ENCODE measurements at places on chromosomes 5 and 9.

- no peak for DNase-seq
Measured at GRCh38 chr9:124496075-124496449, 11.1 kb downstream of the NR5A1 start.

GRCh38 chr5:95730730-95731570, at the start of gene RHOBTB3:
RHOBTB3 (plus strand) TSS chr5:95731336; CDS start chr5:95731683, 347 bp downstream.
- no peak for DNase-seq

- no peak for DNase-seq
Measured at GRCh38 chr9:135181336-135181735, 93.9 kb downstream of the OLFM1 start.

- no peak for DNase-seq
Measured at GRCh38 chr9:18245911-18246310, 228.0 kb upstream of the ADAMTSL1 start.

DNA sequence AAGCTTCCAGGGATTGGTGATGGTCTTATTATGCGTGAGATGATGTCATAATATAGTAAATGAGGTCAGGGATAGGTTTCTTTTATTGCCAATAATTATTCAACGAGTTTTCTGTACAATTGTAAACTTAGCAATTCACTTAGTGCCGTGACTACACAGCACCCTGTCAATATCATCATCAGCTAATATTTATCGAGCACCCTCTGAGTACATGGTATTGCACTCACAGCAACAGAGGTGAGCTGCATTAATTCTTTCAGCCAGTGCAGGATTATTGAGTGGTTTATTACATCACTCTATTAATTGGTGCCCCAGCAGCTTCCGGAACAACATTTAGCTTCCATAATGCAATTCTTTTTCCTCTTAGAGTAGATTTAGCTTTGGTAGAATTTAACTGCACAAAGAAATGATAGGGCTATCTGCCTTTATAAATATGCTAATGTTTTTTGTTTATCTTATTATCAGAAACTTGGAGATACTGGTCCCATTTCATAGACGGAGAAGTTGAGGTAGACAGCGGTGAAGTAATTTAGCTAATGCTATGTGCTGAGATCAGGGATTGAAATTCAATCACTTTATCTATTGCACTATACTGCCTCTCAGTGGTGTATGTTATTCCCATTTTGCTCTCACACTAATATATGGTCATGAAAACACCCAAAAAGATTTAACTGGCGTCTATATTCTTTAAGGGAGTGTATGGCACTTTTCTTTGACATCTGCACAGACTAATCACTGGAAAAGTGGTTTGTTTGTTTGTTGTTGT, 726.1 kb upstream of the WWC1 start:
- DNase-seq: no peak

DNA sequence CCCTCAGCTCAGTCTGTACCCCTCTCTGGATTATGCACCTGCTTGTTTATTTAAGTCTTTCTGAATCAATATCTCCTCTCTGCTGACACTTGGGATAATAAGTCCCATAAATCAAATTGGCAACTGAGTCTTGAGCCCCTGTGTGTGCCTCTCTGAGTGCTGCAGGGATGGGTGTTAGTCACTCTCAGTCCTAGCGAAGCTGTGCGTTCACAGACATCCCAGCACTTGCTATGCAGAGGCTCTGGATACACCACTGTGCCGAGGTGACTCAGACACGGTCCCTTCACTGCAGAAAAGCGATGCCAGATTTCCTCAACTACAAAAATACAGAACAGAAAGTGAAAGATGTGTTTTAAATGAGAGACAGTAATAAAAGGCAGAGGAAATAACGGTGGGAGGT, 4.1 kb upstream of the KCNMB1 start:
- DNase-seq: no peak

DNA sequence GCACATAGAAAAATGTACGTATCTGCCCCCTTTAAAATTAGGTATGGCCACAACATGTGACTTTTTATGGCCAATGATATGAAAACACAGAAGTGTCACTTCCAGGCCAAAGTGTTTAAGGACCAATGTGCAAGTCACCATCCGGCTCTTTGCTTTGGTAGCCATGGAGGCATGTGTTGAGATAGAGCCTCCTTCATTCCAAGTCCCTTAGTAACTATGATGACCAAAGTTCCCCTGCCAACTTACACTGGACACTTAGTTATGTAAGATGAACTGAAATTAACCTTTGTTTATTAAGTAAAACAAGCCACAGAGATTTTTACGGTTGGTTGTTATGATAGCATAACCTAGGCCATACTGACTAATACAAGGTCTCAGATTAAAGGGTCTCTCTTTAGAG, 51.0 kb downstream of the FBN2 start:
- no peak for DNase-seq

DNA sequence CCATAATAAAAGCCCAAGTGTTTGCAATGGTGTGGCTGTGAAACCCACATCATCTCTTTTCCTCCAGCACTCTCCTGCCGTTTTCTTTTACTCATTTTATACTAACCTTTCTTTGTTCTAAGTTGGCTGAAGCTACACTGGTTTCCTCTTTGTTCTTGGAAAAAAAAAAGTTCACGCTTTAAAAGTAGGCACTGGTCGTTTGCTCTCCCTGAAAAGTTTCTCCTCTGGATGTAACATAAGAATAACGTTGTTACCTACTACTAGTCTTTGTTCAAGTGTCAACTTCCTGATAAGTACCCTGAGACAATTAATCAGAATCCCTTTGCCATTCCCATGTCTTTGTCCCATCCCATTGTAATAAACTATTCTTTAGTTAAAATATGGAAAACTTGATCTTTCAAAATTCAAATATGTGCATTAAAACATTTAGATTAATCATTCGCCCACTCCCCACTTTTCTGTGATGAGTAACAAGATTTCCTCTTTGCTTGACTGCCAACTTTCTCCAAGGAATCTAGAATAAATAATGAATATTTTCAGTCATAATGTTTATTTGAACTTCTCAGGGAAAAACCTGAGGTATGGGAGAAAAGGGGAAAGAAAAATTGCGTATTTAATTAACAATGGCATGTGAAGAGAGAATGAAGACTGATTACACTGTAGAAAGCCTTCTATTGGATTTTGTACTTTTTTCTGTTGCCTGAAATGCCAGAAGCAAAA, 454.3 kb upstream of the CTNND2 start:
- no peak for DNase-seq

DNA sequence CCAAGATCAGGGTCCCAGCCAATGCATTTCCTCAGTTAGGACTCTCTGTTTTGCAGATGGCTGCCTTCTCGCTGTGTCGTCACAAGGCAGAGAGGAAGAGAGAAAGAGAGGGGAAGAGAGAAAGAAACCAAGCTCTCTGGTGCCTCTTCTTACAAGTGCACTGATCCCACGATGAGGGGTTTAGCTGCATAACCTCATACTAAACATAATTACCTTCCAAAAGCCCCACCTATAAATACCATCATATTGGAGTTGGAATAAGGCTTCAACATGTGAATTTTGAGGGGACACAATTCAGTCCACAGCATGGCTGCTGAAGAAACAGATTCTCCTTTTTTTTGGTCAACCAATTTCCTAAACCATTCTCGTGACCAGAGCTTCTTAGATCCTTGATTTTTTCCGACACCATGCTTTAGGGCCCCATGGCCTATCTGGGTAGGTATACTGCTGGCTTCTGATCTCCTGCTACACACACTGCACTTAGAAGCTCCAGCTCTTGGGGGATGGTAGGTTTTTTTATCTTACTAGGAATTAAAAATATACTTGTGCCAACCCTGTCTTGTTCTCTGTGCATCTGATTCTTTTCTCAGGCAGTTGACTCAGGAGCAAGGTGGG, 5.1 kb downstream of the CAMK4 start:
- DNase-seq: no peak

- no peak for DNase-seq
Measured at GRCh38 chr5:103849934-103850333, 287.3 kb upstream of the NUDT12 start.

DNA sequence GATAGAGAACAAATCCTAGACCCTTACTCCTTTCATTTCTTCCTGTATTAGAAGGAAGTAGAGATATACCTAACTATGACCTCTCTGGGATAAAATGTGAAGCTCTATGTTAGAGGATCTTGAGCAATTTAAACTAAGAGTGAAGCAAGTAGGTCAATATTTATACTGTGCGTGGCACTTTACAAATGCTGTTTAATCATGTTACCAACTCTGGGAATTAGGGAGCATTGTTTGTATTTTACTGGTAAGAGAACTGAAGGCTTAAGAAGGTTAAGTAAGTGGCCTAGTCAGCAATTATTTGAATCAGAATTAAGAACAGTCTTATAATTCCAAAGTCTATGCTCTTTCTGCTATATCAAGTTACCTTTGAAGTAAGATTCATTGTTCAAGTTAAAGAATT, 12.0 kb downstream of the TNC start:
- DNase-seq: no peak

DNA sequence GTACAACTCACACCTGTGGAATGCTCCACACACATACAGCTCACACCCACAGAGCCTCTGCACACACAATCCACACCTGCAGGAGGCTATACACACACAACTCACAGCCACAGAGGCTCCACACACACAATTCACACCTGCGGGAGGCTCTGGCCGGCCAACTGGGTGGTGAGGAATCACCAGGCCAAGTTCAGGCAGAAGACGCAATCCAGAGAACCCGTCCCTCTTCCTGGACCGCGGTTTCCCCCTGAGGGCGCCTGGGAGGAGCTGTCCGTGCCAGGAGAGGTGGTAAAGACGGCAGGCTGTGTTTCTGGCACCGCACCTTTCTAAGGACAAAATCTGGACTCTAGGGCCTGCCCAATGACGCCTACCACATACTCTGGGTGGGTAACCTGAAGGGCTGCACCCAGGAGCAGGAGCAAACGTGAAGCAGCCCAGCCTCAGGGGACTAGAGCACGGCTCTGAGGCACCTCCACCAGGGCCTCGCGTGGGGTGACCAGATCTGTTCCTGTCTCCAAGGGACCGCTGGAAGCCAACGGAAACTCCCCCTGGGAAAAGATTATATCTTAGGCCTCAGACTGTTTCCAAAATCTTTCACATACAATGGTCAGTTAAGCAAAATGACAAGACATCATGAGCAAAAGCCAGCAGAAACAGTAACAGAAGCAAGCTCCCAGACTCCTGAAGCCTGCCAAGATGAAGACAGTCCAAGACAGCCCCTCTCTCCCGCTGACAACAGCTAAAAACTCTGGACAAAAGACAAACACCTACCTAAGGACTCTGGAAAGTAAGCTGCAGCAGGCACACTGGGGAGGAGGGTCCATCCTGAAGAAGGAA, 16.9 kb downstream of the CAMSAP1 start:
- no peak for DNase-seq

GRCh38 chr5:104541141-104541785, 978.7 kb upstream of the NUDT12 start:
- DNase-seq: no peak

DNA sequence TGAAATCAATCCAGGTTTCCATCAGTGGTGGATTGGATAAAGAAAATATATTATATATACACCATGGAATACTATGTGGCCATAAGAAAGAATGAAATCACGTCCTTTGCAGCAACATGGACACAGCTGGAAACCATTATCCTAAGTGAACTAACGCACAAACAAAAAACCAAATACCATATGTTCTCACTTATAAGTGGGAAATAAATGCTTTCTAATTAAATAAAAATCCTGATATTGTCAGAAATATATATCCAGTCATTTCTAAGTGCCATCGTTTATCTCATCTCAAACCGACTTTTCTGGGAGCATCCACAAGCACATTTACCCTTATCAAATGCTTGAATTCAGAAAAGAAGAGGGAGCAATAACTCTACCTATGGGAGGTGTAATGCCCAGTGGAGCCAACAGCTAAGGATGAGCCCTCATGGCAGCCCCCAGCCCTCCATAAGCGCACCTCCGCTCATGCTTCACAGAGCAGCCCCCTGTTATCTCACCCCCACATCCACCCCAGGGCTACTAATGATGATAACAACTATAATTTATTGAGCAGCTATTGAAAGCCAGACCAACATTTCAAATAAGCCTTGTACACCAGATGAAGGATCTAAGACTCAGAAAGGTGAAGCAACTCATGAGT, 101.7 kb upstream of the SPOCK1 start:
- no peak for DNase-seq

GRCh38 chr9:33221568-33221884, 18.4 kb upstream of the SPINK4 start:
- DNase-seq: no peak

- no peak for DNase-seq
Measured at GRCh38 chr5:148452499-148453193, 68.9 kb downstream of the FBXO38 start.

- DNase-seq: no peak
Measured at GRCh38 chr5:129601576-129601975, 141.5 kb downstream of the ADAMTS19 start.

DNA sequence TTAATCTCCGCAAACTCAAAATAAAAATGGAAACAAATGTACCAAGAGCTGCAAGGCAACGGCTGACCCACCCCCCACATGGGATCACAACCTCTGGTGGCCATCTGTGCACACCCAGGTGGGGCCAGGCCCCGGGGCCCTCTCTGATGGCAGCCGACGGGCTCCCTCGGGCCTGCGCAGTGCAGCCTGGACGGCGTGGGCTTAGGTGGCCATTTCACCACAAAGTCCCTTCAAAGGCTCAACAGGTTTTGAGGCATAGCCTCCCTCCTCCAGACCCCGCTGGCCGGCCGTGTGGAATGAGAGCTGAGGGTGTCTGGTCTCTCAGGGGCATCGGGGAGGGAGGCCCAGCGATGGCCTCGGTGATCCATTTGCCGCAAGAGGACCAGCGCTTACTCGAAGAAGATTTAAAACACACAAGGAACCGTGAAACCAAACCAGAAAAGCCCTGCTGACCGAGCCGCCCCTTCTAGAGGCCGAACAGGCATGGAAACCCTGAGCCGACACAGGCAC, 42.7 kb upstream of the CEP72 start:
- DNase-seq: no peak

GRCh38 chr9:32918628-32919027, 82.8 kb downstream of the APTX start:
- DNase-seq: no peak

DNA sequence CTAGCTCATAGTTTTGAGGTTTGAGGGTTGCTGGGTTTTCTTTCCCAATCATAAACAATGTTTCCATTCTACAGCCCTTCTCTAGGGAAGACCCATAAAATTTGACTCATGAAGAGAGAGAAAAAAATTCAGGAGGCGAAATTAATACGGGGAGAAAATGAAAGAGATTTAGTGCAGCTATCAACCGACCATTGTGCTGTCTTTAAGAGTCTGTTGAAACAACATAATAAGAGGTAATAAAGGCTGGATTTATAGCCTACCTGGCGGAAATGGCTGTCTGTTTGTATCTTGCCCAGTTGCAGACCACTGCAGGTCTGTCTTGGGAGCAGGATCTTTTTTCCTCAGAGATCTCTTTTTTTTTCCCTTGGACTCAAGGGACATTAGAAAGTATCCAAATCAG, 66.9 kb downstream of the TLR4 start:
- DNase-seq: no peak

GRCh38 chr5:36928947-36929346, 52.4 kb downstream of the NIPBL start:
- no peak for DNase-seq
